ENCODE measurements at places on chromosomes 1 and 21.

DNA sequence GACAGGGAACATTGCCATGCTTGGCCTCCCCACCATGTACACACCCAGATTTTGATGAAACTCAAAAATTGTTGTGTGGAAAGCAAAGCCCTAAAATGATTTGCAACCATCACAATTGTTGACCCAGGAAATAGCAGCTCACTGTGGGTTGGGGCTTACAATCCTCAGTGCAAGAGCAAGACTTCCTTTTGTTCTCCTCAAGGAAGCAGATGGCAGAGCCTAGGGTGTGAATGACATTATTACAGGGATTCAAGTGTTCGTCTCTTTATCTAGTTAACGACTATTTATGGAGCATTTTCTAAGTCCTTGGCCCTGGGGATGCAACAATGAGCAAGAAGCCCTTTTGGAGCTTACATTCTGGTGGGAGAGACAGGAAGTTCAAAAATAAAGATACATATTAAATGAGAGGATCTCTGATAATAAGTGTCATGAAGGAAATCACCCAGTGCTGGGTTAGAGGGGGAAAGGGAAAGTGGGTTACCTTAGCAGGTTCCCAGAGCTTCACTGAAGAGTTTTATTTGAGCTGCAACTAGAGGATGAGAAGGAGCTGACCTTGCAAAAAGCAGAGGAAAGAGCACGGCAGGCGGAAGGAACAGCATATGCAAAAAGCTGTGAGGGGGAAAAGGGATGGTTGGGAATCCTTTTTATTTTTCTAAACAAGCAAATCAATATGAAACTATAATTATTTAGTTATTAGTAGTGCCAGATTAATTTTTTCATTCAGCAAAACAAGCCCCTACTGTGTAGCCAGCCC, 38.5 kb upstream of the ID3 start:
- DNase-seq, result no peak

DNA sequence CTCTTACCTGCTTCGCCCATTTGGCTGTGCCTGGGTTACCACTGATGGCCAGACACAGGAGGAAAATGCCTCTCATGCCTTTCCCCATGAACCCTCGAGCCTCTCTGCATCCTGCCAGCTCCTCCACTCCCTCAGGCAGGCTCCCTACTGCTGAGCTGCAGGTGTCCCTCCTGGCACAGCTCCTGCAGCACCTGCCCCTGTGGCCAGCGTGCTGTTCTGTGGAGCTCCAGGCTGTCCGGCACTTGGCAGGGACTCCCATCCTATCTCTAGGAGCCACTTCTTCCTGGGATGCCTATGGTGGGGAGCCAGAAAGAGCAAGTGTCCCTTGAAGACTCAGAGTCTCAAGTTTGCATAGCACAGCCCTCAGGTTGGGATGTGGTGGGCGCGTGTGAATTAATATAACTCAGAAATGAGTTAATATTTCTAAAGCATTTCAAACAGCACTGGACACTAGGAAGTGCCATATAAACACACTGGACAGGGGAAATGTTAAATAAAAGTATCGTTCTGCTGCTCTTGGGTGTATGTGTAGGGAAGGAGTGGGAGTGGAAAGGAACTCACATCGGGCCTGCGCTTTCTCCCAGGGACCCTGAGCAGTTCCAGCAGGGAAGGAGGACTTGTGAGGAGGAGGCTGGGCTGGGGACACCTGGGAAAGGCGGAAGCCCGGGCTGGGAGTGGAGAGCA, 2.7 kb downstream of the LRRC71 start:
- no peak for DNase-seq

DNA sequence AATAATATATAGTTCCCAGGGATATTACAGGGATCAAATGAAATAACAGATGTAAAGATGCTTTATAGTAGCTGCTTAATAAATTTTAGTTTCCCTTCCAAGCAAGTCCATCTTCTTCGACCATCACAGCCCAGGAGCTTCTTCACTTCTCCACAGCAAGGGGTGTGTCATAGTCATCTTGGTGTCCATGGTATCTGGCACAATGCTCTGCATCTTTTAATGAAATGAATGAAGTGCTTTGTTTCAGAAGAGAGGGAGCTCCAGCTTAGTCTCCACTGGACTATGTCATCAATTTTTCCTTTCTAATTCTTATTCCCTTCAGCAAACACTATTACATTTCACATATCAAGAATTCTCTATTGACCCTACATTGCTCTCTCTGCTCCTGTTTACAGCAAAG, 4.9 kb upstream of the MACF1 start:
- DNase-seq, result no peak

GRCh38 chr1:234997201-234997895, 131.3 kb downstream of the TOMM20 start:
- DNase-seq, result peak; percentile 99

DNA sequence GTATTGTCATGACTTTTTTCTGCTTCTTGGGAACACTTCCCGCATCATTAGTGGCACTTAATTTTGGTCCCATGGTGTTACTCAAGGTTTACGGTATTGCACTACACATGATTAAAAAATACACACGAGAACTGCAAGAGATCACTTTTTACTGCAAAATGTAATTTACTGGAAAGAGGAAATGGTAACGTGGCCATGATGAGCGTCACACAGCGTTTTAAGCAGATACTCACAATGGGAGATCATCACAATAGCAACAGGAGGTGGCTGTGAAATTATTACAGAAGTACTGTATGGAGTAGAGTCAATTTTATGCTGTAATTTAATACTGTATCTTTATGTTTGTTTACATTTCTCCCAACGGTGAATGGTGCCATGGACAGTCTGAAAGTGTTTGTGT, 1510.3 kb downstream of the AMY1C start:
- DNase-seq, result no peak

- no peak for DNase-seq
Measured at GRCh38 chr1:32521165-32521564, 18.1 kb upstream of the ZBTB8A start.

GRCh38 chr1:220966881-220967611, 87.8 kb downstream of the HLX start:
- no peak for DNase-seq

DNA sequence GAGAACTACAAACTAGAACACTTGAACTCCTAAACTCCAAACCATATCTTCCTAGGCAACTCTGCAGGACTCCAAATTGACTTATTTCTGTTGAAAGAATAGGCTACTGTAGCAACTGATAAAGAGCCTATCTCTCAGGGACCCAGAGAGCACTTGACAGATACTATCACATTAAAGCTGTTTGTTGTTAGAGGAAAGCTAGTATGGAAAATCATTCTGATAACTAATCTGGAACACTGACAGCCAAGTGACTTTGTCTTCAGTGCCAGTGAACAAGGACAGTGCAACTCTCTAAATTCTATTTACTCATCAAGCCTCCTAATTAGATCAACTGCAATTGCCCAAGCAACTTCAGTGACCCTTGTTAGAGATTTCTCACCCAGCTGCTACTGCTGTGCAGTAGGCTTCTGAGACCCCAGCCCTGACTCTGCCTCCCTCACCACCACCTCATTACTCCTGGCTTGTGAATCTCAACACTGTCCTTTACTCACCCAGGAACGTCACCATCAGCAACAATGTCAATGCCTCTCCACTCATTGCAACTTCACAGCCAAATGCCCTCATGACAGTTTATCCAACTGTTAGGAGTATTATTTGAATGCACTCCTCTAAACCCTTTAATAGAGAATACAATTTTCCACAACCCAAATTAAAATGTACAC, 7.4 kb upstream of the RGS13 start:
- DNase-seq, result no peak

DNA sequence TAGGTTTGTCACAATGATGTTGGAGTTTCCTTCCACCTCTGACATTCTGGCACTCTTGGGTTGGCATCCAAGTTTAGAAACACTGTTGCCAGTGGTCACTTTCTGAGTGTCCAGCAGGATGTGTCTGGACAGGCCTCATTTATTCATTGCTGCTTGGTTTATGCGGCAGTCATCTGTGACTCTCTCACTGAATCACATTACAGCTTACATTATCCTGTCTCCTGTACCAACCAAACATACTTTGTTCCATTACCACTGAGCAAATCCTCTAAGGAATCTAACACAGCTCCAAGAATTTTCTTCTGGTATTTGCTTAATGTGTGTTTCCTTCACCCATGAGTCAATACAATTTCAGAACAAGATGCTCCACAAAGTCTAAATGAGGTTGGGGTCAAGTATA, 19.9 kb downstream of the SGIP1 start:
- DNase-seq, result no peak

- peak; percentile 59 for DNase-seq
Measured at GRCh38 chr1:115642168-115643072, 650 bp downstream of the VANGL1 start.

DNA sequence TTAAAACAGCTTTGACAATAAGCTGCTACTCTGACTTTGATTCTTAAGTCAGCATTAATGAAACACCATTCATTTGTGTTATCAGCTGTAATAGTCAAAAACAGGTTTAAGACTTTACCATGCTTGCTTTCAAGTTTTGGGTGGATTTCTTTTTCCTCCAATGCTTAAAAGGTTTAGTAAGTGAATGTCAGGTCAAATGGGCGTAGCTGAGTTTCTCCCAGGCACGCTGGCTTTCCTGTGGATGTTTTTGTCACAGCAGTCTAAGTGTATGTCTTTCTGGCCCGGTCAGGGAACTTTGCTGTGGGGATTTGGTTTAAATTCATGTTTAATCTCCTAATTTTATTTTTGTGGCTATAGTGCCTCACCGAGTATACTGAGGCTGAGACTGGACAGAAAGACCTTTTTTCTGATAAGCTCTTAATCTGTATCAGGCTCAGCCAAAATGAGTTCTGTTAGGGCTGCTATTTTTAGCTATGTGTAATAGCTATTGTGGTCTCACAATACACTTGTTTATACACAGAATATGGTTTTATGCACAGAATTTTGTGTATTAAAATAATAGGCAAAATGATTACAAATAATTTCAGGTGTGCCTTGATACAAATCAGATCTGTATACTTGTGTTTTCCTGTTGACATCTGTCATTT, 292.8 kb downstream of the DISC1 start:
- no peak for DNase-seq

DNA sequence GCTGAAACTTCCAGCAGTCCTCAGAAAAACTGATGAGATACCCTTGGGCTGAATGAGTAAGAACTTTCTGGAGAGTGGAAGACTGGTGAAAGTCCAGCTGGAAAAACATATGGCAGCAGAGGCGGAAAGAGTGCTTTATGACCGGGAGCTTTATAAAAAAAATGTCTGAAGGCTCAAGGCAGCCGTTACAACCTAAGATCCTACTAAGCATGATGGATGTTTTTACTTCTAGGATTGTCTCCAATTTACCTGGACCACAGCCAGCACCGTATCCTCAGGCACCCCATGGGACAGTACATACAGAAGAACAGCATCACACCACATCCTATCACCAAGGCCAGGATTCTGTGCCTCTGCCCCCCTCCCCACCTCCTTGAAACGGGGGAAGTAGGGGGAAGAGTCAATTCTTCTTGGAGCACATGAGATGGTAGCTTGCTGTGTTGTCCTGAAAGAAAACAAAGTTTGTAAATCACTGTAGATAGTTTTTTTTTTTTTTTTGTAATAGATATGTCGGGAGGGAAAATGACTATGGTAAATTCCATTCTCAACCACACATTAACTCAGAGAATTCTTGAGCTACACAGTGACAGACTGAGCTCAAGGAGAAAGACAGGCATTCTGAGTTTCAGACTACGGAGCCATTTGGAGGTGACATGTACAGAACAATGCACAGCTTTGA, 11.8 kb upstream of the IRF2BP2 start:
- no peak for DNase-seq

DNA sequence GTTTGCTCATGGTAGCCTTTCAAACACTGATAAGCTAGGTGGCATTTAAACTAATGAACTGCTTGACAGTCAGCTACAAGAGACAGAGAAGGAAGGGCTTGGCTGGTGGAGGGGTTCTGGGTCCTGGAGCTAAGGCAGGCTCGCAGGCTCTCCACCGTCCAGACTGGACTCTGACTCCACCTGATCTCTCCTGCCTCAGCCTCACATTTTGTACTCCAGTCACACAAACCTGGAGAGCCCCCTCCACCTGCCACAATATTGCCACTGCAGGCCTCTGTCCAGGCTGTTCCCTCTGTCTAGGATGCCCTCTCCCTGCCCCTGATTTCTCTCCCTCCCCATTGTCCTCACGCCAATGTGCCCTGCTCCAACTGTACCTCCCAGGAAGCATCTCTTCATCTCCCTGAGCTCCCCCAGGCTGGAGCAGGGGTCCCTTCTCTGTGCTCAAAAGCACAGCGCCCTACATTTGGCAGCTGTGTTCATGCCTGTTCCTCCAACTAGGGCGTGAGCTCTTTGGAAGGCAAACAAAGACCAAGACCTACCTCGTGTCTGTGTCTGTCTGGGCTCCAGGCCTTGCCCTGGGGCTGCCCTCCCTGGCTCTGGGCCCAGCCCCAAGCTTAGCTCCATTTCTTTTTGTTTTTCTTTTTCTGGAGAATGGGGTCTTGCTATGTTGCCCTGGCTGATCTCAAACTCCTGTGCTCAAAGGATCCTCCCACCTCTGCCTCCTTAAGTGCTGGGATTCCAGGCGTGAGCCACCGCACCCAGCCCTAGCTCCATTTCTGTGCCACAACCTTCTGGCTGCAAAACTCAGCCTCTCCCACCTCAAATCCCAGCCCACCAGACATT, 2.9 kb downstream of the TIE1 start:
- peak; percentile 19 for DNase-seq

DNA sequence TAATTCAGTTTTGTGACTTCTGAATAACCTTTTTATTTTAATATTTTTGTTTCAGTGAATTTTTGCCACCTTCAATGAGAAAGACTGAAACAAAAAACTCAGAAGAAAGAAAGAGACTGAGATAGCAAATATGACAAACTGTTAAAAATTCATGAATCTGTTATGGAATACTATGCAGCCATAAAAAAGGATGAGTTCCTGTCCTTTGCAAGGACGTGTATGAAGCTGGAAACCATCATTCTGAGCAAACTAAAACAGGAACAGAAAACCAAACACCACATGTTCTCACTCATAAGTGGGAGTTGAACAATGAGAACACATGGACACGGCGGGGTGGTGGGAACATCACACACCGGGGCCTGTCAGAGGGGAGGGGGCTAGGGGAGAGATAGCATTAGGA, 193.4 kb upstream of the FGGY start:
- no peak for DNase-seq

DNA sequence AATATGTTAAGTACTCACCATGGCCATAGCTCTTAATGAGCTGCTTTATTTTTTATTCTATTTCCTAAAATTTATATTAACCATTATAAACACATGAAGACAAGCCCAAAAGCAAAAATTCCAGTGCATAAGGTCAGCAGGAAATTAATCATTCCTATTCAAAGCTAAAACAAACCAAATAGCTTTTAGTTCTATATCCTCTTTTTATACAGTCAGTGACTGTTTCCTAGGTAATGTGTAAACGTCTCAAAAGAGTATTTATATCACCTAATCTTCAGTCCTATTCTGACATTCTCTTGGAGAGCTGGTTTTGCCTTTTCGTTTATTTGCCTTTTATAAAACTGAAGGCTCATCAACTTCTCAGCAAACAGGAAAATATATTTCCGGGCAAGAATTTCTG, 4.2 kb downstream of the GOLPH3L start:
- no peak for DNase-seq

- no peak for DNase-seq
Measured at GRCh38 chr1:226417830-226418546, 10.1 kb upstream of the PARP1 start.

GRCh38 chr1:164504749-164505148, 54.2 kb upstream of the PBX1 start:
- DNase-seq, result no peak

Data from left cardiac atrium (tissue), 4 donors.